ENCODE measurements at places on chromosomes 2 and 18.

DNA sequence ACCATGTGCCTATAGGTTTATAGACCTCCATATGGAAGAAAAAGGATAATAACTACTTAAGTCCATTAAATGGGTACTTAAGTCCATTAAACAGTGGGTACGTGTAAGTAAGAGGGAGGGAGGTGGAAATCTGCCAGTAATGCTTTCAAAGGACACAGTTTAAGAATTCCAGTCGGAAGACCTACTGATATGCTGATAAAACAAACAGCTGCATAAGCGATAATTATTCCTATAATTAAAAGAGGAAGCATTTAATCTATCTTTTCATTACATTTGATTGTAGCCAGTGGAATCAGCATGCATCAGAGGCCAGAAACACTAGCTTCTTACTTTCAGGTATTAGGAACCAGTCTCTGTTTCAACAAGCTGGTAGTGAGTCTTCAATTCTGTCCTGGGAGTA is 96.4 kb upstream of the DDX18 start:
- no peak for DNase-seq

- DNase-seq, result peak; percentile 61
Observed at GRCh38 chr2:134119713-134120405, 134.0 kb upstream of the MGAT5 start.

DNA sequence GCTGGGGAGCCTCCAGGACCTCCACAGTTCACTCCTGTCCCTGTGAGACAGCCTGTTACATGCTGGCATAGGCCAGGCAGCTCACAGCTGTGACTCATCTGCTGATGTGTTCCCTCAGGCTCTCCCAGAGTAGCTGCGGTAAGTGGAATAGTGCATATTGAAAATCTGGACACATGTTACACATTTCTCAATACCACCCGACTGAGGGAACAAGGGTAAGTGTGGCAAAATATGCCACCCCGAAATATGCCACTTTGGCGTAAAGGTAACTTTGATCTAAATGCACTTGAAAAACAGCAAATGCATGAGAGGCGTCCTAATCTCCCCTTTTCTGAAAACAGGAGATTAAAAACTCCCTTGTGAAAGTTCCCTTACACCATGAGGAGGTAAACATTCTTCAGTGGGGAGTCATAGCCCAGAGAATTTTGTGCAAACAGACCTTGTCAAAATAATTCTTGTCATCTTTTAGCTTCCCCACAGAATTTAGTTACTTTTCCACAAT is 557.9 kb downstream of the CCDC85A start:
- DNase-seq, result no peak

DNA sequence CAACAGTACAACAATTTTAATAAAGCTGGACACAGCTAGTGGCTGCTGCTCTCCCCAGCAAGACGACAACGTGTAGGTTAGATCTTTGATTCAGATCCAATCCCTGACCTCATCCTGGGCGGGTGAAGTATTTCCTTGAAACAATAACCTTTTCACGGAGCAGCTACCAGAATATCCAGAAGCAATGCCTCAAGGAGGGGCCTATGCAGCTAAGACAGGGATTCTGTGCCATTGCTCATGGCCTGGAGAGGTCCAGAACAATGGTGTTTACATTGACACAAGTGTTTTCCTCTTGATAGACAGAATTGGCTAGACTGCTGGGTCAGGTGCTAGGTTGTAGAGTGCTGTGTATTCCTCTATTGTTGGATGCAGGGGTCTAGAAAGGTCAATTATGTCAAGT is 520.1 kb downstream of the BCL11A start:
- DNase-seq, result no peak

GRCh38 chr18:48670751-48671560 is 132.1 kb downstream of the CTIF start:
- no peak for DNase-seq

- DNase-seq, result no peak
Observed at GRCh38 chr2:217989221-217989948, 13.4 kb downstream of the TNS1 start.

All from SIG-M5 (cell line).